ENCODE measurements at places on chromosomes 13 and 19. TPM values are rescaled to one million over a fixed set of nuclear protein-coding genes. Genes with fewer than 3 reads are reported as not detected.
A peak's percentile ranks its signal among the peaks of the same experiment; 100 is the strongest.

GRCh38 chr19:51347209-51347928, 5.4 kb upstream of the VSIG10L start:
- no peak for ATAC-seq

GRCh38 chr19:31332096-31332495, 17.1 kb downstream of the TSHZ3 start:
- ATAC-seq, result no peak

The ZNF320 gene
- 8.4 TPM for total RNA-seq

The ZNF837 gene
- 2.5 TPM for total RNA-seq

DNA sequence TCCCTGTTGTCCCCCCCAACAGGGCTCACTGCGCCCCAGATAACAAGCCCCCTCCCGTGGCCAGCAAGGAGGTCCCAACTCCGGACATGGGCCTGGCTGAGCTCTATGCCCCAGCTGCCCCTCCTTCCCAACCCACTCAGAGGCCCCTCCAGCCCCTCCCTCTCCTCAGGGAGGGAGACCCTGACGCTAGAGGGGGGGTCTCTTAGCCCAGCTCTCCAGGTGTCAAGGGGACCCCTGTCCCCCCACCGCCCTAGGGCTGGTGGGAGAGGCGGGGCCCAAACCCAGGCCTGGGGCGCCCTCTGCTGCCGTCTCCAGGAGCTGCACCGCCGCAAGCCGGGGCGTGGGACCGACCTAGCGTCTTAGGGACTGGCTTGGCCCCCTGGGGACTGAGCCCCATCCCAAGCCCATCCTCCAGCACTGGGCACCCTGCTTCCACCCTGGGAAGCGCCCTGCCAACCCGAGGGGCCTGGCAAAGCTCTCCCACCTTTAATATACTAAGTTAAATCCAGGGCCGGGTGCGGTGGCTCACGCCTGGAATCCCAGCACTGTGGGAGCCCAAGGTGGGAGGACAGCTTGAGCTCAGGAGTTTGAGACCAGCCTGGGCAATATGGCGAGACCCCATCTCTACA, 1.4 kb downstream of the GRIN3B start:
- ATAC-seq, result peak; percentile 63

- no peak for ATAC-seq
Observed at GRCh38 chr19:28039677-28040381, 1173.1 kb downstream of the UQCRFS1 start.

The ZNF554 gene
- 7.1 TPM for total RNA-seq

The PTH2 gene
- total RNA-seq, result not detected

The TSHZ3 gene
- 28.5 TPM for total RNA-seq

- ATAC-seq, result peak; percentile 31
Observed at GRCh38 chr13:113458253-113459065, 5.2 kb upstream of the ADPRHL1 start.

GRCh38 chr19:29568036-29569025, 37.8 kb upstream of the POP4 start:
- ATAC-seq, result no peak

GRCh38 chr13:33868343-33868994, 50.5 kb downstream of the RFC3 start:
- ATAC-seq, result no peak

- ATAC-seq, result no peak
Observed at GRCh38 chr19:41495589-41495988, 52.6 kb downstream of the ERICH4 start.

DNA sequence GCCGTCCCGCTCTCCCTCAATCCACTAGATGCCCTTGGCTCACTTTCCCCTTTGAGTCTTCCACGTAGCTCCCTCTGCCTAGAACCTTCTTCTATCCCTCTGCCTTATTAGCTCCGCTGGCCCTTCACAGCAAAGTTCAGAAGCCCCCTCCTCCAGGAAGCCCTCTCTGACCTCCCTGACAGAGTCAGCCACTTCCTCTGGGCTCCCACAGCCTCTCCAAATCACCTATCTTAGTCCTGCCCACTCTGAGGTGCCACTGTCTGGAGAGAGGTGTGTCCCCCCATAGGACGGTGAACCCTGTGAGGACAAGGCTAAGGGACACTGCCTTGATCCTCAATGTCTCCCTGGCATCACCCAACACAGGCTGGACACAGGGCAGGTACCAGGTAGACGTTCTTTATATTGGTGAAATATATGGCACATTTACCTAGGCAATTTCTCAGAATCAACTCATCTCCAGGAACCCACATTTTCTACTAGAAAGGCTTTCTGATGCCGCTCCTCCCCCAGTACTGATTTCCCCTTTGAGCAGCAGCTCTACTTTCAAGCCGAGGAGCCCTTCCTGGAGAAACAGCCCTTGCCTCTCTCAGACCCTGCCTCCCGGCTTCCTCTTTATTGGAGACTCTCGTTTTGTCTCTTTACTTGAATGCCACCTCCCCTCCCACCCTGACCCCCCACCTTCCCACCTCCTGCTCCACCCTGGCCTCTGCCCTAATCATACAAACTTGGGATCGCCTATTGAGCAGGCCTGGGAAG, 3.4 kb upstream of the TGFB1 start:
- no peak for ATAC-seq

DNA sequence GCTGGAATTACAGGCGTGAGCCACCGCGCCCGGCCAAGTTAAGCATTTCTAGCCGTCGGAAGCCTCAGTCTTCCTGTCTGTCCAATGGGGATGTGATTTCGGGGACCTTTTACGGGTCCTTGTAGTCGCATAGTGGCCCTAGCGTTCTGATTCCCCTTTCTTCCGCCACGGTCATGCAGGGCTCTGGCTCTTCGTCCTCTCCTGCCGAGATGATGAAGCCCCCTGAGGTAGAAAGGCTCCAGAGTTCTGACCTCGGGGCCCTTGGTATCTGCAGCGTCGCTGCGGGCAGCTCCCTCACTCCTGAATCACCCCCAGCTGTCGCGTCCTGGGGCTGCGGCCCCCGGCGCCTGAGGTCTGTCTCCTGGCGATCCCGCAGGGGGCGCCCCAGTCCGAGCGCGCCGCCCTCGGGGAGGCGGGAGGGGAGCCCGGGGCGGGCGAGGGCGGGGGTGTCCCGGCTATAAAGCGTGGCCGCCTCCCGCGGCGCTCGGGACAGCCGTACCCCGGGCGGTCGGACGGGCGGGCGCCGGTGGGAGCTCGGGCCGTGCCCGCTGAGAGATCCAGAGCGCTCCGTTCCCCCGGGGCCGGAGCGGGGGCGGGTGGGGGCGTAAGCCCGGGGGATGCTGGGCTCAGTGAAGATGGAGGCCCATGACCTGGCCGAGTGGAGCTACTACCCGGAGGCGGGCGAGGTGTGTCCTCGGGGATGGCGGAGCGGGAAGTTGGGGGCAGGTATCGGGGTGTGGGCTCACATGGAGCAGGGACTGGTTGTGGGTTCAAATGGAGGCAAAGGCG, at the start of gene FOXA3:
Gene FOXA3 (plus strand): TSS at position 487 of the 789 bp plus-strand sequence. CDS start 131 bp downstream, at position 618.
- ATAC-seq, result peak; percentile 19

DNA sequence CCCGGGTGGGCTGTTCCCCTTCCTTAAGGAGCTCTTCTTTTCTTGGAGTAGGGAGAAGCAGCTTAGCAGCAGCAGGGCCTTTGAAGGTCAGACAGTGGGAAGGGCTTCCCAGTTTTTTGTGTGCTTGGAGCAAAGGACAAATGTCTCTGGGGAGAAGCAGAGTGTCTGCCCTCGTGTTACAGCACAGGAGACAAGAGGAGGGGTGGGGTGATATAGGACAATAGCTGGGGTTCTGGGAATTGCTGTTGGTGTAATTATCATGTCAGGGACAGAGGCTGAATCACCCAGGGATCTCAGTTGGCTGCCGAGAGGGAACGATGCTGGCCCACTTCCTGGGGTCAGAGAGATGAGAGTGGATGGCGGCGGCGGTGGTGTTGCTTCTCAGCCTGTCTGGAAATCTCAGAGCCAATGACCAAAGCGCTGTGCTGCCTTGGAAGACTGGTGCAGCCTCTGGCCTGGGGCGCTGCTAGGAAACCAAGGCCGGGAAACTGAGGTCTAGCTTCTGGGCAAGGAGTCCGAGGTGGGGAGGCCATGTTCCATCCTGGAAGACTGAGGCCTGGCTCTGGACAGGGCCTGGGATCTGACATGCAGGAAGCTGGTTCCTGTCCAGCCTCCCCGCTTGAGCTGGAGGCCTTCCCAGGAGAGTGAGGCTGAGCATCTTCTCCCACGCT, 1.2 kb downstream of the INAFM1 start:
- no peak for ATAC-seq

DNA sequence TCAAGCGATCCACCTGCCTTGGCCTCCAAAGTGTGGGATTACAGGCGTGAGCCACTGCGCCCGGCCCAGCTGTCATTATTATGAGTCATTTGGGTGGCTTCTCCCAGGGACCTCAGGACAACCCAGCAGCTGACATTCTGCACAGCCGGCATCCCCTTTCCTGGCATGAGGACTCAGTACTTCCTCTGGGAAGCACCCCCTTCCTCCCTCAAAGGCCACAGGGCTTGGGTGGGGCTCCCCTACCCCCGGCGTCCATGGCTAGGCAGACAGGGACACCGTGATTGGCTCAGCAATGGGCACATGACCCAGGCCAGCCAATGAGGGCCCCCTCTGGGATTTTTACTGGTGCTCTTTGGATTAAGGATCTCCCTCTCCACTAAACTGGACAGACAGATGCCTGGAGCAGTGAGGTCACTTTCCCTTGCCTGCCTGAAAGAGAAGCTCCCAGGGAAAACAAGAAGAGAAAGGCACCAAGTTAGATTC, 6.0 kb downstream of the KANK2 start:
- ATAC-seq, result peak; percentile 78

DNA sequence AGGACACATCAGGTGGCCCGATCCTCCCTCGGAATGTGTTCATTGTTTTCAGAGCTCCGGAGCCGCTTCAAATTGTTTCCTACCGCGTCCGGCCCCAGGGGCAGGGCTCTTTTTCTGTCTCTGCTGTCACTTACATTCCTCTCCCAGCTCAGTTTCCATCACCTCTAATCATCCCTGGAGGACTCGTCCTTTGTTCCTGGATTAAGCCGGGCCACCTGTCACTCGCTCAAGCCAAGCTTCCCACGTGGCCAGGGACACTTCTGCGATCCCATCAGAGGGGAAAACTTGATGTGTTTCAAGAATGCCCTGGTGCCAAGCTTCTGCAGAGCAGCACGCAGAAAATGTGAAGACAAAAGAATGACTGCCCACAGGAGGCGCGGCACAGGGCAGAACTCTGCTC, 13.5 kb downstream of the IL17D start:
- ATAC-seq, result no peak

The ANGPTL4 gene
- 25.3 TPM for total RNA-seq

The PVR gene
- total RNA-seq, result 34.4 TPM
